ENCODE measurements at places on chromosomes 5 and 9. TPM values are rescaled to one million over a fixed set of nuclear protein-coding genes. Genes with fewer than 3 reads are reported as not detected.

- no peak for DNase-seq
Observed at GRCh38 chr5:37803487-37803886, 36.4 kb downstream of the GDNF start.

SOWAHA gene
- total RNA-seq, result not detected

ST8SIA4 gene
- total RNA-seq, result not detected

GRCh38 chr5:147426640-147427327, 83.1 kb downstream of the DPYSL3 start:
- DNase-seq, result no peak

- no peak for DNase-seq
Observed at GRCh38 chr9:113501129-113501686, 37.7 kb downstream of the RGS3 start.

GRCh38 chr5:96911139-96911538, 24.7 kb upstream of the LNPEP start:
- no peak for DNase-seq

GRCh38 chr5:124806373-124807077, 60.1 kb upstream of the ZNF608 start:
- peak; percentile 86 for DNase-seq

DNA sequence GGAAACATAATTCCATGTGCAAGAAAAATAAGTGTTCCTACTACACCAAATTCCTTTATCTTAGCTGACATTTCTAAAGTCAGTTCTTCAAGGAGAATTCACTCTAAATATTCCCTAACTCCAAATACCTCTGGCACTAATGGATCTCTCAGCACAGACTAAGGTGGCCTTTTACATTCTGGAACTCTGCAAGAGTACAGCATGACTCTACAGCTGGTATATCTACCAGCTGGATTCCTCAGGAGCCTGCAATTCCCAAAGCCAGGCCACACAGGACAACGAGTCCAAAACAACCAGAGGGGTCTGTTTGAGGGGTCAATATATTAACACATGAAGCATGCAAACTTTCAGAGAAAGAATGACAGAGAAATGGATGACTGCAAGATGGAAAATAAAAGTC, 27.2 kb downstream of the TMEM245 start:
- no peak for DNase-seq

DNA sequence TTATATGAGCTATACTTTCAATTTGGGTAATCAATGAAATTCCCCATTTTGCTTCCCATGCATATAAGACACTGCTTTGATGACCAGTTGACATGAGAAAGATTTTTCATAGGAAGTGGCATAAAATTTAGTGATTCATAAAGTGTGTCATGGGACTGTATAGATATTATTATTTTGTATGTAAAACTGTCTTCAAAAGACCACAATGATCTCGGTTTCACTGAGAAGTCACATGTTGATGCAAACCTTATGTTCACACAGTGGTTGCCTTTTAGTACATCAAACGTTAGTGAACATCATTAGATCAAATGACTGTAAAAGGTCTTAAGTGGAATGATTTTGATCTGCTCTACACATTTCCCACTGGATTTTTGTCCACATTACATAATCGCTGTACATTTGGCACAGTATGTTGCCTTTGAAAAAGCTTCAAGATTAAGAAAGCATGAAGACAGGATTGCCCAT, 349.2 kb upstream of the MEF2C start:
- DNase-seq, result no peak

- DNase-seq, result no peak
Observed at GRCh38 chr5:122126756-122127321, 2.5 kb upstream of the ZNF474 start.

All from Caki2 (cell line).